NCI-H2107 (cell line): ENCODE measurements at places on chromosomes 1 and 21.

DNA sequence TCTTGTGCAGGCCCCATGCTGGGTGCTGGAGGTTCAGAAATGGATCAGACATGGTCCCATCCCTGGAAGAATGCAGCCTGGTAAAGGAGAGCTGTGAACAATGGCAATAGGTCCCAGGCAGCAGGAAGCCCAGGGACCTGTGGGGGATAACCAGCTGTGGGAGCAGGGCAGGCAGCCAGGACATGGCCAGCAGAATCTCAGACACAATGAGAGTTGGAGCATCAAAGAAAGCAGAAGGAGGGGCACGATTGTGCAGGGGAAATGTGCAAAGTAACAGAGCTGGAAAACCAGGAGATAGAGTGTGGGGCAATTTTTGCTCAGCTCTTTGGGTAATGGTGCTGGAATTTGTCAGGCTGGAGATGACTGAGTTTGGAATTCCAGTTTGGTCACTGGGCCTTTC lies 44.3 kb downstream of the C8B start:
- DNase-seq: no peak

DNA sequence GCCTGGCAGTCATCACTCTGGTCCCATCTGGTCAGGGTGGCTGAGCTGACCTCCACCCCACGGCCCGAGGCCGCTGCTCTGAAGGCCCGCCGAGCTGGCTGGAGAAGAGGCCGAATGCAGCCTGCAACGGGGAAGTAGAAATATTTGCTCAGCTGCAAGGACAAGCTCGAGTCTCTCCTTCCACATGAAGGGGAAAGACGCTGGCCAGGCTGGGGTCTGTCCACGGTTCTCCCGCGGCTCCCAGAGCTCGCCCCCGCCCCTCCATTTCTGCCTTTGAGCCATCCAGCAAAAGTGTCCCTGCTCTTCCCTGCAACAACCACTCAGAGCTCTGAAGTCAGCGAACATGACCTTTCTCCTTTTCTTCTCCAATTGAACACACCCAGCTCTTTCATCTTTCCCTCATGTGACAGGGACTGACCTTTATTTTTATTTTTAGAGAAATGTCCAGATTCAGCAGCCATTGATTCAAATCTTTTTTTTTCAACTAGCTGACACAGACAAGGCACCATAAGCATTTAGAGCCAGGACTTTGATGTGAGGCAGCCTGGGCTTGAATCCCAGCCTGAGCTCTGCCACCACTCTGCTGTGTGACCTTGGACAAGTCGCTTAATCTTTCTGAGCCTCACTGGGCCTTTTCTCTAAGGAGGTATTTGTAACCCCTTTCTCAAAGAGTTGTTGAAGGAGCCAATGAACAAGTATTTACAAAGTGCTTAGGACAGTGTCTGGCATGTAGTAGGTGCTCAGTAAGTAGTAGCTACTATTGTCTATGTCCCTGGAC lies 149.3 kb upstream of the WNT4 start:
- DNase-seq: no peak

- DNase-seq: no peak
These were observed 53.7 kb upstream of the CACYBP start for GRCh38 chr1:174946031-174946430.

DNA sequence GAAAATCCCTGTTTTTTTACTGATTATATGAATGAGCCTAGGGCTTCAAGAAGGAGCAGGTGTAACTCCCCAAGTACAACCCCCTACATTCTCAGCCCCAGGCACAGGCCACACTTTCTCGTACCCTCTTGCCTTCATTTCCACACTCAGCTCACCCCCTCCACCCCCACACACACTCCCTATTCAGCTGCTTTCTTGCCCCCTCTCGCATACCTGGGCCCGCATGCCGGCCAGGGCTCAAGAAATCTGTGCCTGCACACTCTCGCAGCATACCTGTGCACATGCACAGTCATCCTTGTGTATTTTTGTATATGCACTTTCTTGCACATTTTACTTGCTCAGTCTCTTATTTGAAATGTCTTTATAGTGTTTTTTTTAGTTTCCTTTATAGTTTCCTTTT lies 2.0 kb downstream of the PTPRF start:
- DNase-seq: no peak

GRCh38 chr1:58251430-58252073 lies 295.0 kb downstream of the OMA1 start:
- DNase-seq: no peak

DNA sequence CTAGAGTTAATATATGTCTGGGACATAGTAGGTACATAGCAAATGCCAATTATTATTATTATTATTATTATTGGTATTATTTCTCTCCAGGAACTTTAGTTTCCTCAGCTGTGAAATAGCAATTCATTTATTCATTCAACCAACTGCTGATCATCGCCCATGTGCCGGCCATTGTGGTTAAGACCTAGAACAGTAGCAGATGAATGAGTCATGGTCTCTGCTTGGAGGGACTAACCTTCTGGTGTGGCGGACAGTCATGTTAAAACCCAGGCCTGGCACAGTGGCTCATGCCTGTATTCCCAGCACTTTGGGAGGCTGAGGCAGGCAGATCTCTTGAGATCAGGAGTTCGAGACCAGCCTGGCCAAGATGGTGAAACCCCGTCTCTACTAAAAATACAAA lies 23.8 kb upstream of the LDLRAP1 start:
- no peak for DNase-seq

GRCh38 chr1:209041927-209042326 lies 541.6 kb upstream of the CAMK1G start:
- no peak for DNase-seq

- DNase-seq: no peak
These were observed 65.5 kb downstream of the EPHB2 start for GRCh38 chr1:22776035-22776613.

- DNase-seq: no peak
These were observed 512.2 kb downstream of the NPHP4 start for GRCh38 chr1:5479876-5480646.

- no peak for DNase-seq
These were observed 125.8 kb downstream of the KAZN start for GRCh38 chr1:14724246-14724645.

GRCh38 chr1:11598461-11598860 lies 55.8 kb downstream of the FBXO2 start:
- DNase-seq: no peak

DNA sequence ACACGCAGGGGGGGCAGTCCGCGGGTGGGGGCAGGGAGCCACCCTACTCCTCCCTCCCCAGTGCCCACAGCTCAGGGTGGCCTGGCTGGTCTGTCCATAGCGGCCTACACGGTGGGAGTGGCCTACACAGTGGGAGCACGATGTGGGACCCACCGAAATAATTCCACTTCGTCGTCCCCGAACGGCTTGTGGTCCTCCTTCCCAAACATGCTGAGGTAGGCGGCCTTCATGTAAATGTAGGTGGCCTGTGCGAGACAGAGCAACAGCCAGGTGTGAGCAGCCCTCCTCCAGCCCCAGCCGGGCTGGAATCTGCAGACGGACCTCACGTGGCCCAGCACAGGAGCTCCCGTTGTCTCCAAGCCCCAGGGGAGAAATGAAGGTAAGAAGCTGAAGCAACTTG lies 34.4 kb downstream of the TTC39A start:
- DNase-seq: no peak

DNA sequence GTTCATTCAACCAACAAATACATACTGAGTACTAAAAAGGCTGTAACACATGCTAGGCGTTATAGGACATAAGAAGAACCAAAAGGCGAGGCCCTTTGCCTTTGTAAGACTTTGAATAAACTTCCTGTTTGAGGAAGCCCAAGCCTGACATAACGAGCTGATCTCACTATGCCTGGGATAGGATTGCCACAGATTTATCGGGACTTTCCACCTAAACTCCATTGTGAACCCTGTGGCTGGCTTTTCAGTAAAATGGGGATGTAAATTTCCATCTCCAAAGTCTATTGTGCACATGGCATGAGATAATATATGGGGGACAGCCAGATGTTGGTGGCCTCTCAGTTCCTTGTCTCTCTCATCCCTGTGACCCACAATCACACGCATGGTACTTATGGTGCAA lies 41.9 kb downstream of the LMO4 start:
- DNase-seq: no peak

DNA sequence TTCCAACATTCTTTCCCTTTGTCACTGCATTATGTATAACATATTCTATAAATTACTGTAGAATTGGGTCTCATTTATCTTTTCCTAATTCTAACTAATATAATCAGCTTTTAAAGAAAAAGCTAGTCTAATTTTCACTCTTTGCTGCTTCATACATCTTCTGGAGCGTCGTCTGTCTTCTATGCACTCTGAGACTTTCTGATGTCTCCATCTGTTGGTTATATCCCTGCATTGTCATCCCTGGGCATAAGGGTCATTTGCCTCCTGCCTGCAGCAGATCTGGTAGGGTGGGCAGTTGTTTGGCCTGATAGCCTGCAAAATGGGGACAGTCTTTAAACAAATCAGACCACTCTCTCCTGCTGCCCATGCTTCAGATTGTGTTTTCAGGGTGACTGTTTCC lies 40.8 kb upstream of the DYNLT5 start:
- DNase-seq: no peak

DNA sequence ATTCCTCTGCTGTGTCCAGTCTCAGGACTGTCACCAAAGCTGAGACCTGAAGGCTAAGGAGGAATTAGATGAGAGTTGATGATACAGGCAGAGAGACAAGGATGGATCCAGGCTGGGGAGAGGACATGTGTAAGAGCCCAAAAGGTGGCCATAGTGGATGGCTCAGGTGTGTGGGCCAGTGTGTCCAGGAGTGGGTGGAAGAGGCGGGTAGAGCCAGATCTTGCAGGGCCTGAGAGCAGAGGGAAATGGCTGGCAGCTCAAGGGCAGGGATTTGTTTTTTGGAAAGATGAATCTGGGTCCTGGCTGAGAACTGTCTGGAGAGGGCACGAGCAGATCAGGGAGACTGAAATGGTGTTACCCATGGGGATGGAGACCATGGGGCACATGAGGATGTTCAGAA lies 38.1 kb downstream of the AZIN2 start:
- DNase-seq: no peak

GRCh38 chr1:162823771-162824525 lies 33.4 kb downstream of the HSD17B7 start:
- DNase-seq: no peak

GRCh38 chr1:77632216-77632615 lies 50.2 kb downstream of the ZZZ3 start:
- no peak for DNase-seq

- no peak for DNase-seq
These were observed 103.2 kb downstream of the DMRTB1 start for GRCh38 chr1:53562291-53562980.

DNA sequence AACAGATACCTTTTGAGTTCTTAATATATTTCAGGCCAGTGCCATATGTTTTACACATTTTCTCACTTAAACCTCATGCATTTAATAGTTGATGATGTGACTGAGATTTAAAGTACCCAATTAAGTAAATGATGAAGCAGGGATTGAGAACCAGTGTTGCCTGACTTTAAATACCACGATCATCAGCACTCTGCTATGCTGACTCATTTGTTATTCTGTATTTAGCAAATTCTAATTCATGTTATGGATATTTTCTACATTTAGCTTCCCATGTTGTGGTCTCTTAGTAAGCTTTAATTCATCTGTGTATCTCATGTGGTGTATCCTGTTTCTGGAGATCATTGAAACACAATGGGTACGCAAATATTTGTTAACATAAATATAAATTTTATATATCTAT lies 363.0 kb downstream of the PTBP2 start:
- DNase-seq: no peak

DNA sequence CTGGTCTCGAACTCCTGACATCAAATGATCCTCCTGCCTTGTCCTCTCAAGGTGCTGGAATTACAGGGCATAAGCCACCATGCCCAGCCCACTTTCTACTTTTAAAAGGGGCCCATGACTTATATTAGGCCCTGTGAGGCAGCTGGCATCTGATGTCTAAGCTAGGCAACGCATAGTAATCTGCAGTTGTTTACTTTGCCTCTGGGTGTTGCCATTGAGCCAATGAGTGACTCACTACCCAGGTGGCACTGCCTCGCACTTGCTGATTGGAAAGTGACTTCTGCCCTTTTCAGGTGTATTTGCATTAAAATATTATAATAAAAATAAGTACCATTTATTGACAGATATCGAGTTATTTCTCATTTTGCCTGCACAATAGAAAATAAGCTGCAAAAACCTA lies 84.9 kb downstream of the KIF14 start:
- DNase-seq: no peak

DNA sequence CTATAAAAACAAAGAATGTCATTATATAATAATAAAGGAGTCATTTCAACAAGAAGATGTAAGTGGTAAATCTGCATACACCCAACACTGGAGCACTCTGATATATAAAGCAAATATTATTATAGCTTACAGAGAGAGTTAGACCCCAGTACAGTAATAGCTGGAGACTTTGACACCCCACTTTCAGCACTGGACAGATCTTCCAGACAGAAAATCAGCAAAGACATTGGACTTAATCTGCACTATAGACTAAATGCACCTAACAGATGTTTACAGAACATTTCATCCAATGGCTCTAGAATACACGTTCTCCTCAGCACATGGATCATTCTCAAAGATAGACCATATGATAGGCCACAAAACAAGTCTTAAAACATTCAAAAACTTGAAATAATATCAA lies 20.0 kb upstream of the KCNH1 start:
- no peak for DNase-seq

DNA sequence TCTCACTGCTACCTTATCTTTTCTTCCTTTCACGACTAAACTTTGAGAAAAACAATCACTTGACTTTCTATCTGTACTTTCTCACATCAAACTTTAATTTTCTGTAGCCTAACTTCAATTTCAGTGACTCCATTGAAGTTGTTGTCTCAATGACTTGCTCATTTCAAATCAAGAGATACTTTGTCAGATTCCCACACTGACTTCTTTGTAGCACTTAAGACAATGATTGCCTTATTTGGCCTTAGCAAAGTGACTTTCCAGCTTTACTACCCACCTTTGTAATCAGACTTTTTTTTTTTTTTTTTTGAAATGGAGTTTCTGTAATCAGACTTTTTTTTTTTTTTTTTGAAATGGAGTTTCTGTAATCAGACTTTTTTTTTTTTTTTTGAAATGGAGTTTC lies 37.0 kb downstream of the AGO4 start:
- no peak for DNase-seq

DNA sequence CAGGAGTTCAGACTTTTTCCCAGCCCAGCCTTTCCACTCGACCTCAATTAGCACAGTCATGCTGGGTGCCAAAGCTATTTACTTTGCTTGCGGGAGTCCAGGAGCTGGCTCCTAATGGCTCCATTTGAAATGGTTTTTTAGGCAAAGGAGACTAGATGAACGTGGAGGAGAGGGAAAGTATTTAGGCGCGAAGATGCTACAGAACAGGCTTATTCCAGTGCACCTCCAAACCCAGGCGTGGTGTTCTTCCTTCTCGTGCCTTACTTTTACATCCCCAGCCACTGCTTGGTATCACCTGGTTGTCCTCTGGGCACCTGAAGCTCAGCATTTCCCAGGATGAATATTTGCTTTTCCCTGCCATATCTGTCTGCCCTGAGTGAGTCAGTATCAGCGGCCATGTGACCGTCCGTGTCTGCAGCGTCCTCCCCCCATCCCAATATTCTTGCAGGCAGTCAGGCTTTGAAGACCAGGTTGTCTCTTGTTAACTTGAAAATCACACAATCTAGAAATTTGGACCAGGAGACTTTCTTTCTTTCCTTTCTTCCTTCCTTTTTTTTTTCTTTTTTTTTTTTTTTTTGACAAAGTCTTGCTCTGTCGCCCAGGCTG lies 198.5 kb downstream of the DYRK1A start:
- no peak for DNase-seq

- DNase-seq: no peak
These were observed 39.2 kb downstream of the CNN3 start for GRCh38 chr1:94887603-94888171.

GRCh38 chr1:204439621-204440375 lies 28.2 kb upstream of the PPP1R15B start:
- DNase-seq: no peak

- DNase-seq: no peak
These were observed 26.1 kb downstream of the PALMD start for GRCh38 chr1:99672038-99672437.
